ENCODE measurements at places on chromosomes 1 and 21.

DNA sequence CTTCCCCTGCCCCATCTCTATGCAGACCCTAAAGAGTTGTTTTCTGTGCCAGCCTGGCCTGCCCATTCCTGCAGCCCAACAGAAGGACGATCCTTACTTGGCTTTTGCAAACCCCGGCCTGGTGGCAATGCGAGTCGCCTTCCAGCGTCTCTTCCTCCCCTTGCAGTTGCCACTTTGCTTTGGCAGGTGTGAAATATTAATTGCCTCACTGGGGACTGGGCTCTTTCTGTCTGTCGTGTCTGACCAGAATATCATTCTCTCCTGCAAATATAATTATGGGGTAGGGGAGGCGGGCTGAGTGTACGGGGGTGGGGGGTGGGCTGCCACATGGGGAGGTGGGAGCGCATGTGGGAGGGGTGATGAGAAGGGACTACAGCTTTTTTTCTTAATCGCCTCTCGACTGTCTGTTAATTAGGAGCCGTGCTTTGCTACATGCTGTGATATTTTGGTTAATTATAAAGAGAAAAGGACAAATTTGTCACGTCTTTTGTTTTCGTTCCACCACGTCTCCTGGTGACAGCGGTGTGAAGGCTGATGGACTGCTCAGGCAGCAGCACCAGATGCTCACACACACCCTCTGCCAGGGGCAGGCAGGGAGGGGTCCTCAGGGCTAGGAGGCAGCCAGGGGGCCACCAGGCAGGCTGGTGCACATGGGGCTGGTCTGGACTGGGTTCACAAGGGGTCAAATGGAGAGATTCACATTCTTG lies 80.1 kb upstream of the CD34 start:
- DNase-seq: no peak

DNA sequence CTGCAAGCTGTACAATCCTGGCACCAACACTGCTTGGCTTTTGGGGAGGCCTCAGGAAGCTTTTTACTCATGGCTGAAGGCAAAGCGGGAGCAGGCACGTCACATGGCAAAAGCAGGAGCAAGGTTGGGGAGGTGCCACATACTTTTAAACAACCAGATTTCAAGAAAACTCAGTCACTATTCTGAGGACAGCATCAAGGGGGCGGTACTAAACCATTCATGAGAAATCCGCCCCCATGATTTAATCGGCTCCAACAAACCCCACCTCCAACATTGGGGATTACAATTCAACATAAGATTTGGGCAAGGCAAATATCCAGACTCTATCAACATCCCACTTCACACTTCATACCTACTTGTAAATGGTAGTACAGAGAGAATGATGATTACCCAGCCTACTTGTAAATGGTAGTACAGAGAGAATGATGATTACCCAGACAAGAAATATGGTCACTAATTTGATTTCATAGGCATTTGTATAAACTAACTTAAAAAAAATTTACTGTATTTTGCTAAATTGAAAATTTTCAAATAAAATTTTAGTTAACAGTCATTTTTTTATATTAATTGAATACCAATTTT lies 24.9 kb downstream of the ATP5PF start:
- DNase-seq: no peak

- DNase-seq: no peak
Observed at GRCh38 chr1:49626472-49626871, 397.3 kb downstream of the AGBL4 start.

- no peak for DNase-seq
Observed at GRCh38 chr1:15761366-15762128, 3.0 kb downstream of the FBLIM1 start.

DNA sequence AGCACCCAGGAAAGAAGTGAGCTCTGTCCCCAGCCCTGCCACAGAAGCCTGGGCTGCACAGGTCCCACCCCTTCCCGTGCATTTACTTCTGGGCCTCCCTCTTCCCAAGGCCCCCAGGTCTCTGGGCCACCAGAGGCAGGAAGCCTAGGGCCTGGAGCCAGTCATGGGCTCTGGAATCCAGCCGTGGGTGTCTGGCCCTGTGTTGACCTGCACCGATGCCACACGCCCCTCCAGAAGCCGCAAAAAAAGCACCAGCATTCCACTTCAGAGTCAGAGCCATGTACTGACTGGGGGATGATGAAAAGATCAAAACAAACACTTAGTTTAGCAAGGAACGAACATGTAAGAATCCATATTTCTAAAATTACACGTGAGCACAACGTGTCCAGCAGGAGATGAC lies 141.7 kb downstream of the NPHP4 start:
- DNase-seq: no peak

- DNase-seq: no peak
Observed at GRCh38 chr1:192066202-192066601, 92.1 kb upstream of the RGS18 start.

- DNase-seq: no peak
Observed at GRCh38 chr1:174153085-174153824, 6.1 kb upstream of the RABGAP1L start.

DNA sequence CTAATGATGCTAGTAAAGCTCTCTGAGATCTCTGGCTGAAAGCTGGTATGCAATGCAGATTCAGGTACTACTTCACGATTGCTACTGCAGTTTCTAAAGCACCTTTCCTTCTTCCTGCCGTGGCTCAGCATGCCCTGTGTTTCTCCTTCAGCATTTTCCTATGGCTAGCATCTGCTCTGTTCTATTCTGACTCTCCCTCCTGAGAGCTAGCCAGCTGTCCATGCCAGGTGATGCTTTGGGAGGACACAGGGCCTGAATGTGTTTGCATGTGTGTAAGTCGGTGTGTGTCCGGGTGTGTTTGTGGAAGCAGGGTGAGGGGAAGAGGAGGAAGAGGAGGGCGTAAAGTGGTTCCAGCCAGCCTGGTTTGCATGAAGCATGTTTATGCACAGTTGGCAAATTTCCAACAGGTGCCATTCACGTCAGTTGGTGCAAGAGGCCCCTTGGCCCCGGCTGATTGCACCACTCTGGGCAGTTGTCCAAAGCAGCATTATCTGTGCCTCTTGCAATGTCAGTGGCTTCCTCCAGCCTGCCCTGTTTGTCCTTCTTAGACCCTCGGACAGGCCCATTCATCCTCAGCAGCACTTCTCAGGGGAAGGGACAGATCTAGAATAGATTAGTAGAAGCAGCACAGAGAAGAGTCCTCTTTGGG lies 433.3 kb downstream of the DISC1 start:
- DNase-seq: no peak

DNA sequence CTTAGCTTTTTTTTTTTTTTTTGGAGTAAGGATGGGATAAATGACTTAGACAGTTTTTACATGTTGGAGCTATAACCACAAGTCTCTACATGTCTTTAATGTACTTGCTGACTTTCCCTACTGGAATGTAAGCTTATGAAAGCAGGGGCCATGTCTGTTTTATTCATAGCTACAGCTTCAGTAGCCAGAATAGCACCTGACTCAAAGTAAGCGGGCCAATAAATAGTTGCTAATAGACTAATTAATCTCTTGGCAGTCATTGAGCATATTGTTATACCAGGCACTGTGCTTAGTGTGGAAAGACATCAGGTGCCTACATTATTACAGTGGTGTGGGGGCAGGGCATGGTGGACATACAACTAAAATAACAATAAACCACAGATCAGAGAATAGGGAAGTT lies 84.4 kb upstream of the HOOK1 start:
- DNase-seq: peak; percentile 80

DNA sequence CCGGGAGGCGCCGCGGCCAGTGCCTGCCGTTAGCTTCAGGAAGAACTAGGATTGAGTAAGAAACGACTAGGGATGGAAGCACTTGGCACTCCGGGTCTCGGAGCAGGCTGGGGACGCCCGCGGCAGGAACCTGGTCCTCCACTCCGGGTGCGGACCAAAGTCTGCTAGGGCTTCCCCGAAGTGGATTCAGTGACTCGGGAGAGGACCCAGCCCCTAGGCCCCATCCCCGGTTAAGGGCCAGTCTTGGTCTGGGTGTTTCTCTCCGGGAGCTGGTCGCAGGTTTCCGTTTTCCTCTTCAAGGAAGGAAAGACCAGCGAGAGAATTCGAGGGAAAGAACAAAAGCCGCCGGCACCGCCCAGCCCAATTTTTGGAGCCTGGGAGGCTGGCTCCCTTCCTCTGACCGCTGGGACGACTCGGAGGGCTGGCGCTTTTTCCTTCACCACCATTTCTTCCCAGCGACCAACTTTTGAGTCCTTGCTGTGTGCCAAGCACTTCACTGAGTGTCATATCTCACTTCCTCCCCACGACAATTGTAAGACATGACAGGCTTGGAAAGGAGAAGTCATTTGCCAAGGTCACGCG lies 16.8 kb upstream of the STMN1 start:
- DNase-seq: no peak

DNA sequence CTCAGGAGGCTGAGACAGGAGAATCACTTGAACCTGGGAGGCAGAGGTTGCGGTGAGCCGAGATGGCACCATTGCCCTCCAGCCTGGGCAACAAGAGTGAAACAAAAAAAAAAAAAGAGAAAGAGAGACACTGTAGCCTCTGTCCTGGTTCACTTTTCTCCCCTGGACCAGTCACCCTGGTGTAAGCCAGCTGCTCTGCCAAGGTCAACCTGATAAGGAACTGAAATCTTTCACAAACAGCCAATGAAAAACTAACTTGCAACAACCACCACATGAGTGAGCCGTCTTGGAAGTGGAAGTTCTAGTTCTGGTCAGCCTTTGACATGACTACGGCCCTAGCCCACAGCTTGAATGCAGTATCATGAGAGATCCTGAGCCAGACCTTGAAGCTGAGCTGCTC lies 36.8 kb upstream of the CXADR start:
- no peak for DNase-seq

- DNase-seq: no peak
Observed at GRCh38 chr1:186655876-186656275, 24.3 kb downstream of the PTGS2 start.

- no peak for DNase-seq
Observed at GRCh38 chr1:196527919-196528318, 80.3 kb downstream of the KCNT2 start.

GRCh38 chr1:152502496-152503180 lies 8.0 kb upstream of the LCE5A start:
- DNase-seq: no peak

GRCh38 chr1:156860628-156861423 lies at the start of gene NTRK1:
NTRK1 (plus strand) TSS chr1:156860865; CDS start chr1:156860935, 70 bp downstream.
- DNase-seq: no peak

DNA sequence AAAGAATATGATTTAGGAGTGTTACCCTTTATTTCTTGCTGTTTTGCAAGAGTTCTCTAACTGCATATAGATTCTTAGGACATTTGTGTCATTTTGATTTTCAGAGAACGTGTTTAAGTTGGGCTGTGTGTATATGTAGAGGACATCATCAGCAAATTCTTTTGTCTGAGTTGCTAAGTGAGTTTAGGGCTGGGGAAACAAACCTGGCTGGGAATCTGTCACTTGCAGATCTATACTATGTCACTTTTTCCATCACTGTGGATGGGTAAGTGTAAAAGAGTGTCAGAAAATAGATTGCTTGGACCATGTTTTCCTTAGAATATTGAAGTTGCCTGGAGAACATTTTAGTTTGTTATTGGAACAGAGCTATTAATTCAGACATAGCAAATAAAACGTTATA lies 349.1 kb upstream of the NEGR1 start:
- DNase-seq: no peak

DNA sequence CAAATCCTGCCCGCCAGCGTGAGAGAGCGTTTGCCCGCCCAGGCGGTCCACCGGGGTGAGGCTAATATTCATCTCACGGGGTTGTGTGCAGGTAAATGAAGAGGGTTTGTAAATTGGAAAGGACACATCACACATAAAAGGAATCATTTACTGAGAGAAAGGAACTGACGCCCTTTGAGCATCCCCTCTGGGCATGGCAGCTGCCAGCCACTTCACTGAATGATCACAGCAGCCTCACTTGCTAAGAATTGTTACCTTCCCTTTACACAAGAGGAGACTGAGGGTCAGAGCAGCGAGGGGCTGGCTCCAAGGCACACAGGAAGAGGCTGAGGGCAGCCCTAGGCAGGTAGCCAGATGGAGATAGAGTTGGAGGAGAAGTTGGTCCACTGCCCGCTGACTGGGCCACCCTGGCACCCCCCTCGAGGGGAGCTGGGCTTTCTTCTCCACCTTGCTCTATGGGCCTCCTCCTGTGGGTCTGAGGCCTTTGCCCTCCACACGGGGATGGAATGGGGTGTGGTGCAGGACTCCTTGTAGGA lies 96.0 kb downstream of the FOXD2 start:
- no peak for DNase-seq

DNA sequence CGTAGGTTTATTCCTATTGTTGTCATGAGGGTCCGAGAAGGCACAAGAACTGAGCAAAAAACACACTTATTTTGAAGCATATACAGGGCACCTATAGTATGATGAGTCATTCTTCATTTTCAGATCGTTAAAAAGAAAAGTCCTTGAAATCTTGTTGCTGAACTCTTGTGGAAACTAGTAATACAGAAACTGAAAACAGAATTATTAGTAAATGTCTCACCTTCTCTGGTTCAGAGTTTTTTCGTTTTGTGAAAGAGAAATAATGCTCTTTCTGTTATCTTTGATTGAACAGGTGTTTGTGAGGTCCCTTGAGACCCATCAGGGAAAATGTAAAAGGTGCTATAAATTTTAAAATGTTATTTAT lies 102.0 kb upstream of the COA6 start:
- no peak for DNase-seq

DNA sequence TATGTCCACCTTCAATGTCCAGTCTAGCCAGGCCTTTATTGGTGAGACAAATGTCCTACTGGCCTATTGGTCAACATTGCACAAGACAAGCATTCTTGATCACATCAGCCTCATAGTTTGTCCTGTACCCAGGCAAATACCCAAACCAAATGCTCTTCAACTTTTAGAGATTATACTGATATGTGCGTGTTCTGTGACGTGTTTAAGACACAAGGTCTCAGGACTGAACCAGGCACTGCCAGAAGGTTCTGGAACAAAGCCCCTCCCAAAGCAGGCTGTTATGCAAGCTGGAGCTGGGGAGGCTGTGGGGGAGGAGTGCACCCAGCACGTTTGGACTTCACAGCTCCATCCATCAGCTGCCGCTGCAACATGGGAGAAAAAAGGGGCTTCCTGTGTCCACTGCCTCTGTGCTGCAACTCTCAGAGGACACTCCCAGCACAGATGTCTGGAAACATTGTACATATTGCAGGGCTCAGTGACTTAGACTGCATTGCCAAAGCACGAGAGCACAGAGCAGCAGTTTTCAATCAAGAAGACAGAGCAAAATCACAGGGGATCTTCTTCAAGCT lies 45.9 kb downstream of the NID1 start:
- DNase-seq: no peak

DNA sequence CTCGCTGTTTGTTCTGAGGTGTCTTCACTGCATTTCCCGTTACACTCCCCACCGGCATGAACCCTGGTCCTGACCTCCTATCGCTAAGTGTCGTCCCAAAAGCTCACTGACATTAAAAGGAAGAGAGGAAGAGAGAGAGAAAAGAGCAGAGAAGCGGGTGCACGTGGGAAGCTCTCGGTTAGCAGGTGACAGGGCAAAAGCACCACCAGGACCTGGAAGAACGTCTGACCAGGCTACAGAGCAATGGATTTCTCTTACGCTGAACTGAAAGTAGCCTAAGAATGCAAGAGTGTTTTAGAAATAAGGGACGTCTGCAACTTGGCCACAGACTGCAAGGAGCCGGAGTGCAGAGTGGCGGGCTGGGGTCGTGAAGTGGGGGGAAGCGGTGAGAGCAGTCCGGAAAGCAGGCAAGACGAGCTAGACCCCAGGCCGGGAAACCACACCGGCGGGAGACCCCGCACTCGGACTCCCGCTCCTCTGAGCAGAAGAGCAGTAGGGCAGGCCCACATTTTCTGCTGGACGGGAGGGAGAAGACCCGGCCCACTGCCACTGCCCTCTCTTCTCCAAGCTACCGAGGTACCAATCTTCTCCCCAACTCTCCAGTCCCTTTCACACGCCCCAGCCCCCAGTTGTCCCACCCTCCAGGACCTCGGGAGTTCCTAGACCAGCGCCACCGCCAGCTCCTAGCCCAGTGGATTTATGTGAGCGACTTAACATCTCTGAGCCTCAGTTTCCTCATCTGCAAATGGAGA lies 8.3 kb upstream of the MPZL1 start:
- no peak for DNase-seq
